Mesenchymal stem cell (in vitro differentiated cells and primary cell): ENCODE measurements at places on chromosomes 4 and X.

- no peak for DNase-seq
Observed at GRCh38 chrX:87376896-87377295, 140.7 kb upstream of the KLHL4 start.

GRCh38 chrX:32191316-32191715, 1020.0 kb downstream of the DMD start:
- DNase-seq: no peak

GRCh38 chr4:88043001-88043400, 35.6 kb downstream of the PKD2 start:
- DNase-seq: no peak

DNA sequence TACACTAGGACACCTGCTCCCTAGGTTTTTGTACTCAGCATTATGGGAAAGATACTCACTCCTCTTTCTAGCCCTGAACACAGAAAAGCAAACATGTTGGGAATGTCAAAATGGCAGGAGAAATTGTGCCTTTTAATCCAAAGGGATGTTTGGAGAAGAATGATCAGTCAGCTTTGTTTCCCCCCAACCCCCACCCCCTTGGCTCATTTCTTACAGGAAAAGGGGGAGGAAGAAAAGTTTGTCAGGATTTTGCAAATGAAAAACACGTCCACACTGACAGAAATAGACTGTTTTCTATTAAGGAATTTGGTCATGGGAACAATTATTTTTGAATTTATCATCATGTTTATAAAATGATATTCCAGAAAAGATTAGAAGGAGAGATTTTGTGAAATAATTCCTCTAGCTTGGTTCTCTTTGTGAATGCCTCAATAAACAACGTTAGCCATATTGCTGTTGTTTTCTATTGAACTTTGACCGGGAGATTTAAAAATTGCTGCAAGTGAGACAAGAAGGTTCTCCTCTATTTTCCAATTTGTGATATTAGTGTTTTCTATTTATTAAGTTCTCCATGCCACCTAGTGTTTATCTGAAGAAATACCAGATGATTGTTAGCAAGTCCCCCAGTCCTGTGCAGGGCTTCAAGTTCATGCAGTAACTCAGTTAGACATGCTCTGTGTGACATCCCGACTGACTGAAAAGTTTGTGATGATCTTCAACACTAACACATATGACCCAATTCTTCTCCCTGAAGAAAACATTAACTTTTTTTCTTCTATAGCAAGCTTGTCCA, 31.3 kb upstream of the TFDP3 start:
- DNase-seq: no peak

GRCh38 chrX:123983240-123983639, 21.7 kb downstream of the STAG2 start:
- DNase-seq: no peak

- DNase-seq: peak; percentile 15
Observed at GRCh38 chrX:34849371-34849770, 93.2 kb upstream of the FAM47B start.
